ENCODE measurements at places on chromosomes 11 and 22.

GRCh38 chr11:19935507-19935906, 222.9 kb downstream of the NAV2 start:
- no peak for DNase-seq

- no peak for DNase-seq
Observed at GRCh38 chr11:10918275-10918674, 60.4 kb upstream of the ZBED5 start.

DNA sequence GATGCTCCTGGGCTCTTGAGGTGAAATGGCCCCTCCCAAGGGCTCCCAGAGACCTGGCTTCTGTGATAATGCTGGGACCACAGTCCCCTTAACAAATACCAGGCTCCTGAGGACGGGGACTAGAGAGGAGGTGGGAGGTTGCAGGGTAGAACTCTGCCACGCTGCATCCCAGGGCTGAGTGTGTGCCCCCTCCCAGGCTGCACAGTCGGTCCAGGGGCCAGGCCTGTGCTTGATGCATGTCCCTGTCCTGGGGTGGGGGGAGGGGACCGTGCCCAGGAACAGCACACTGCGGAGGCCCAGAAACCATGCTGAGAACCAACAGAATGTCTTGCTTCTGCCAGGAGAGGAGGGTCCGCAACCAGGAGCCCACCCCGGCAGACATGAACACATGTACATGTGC, 9.3 kb downstream of the CSF2RB start:
- no peak for DNase-seq

- no peak for DNase-seq
Observed at GRCh38 chr22:28000361-28000760, 81.3 kb upstream of the PITPNB start.

DNA sequence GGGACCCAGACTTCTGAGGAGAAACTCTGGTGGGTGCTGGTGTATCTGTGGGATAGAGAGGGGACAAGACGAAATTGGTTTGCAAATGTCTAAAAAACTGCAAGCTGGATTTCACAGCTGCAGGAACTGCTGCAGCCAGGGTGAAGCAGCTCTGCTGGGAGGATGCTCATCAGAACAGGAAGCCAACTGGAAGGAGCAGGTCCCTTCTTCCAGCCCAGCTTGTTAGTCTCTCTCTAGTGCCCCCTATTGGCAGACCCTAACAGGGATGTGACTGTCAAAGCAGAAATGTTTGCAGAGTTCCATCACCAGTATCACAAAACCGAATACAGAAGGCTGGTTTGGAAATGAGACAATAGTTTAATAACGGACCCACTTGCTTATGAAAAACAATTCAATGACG, 74.8 kb upstream of the SLC22A12 start:
- DNase-seq: no peak

- DNase-seq: no peak
Observed at GRCh38 chr11:37788141-37788877, 1190.3 kb upstream of the RAG2 start.

- no peak for DNase-seq
Observed at GRCh38 chr11:133222425-133223330, 309.6 kb downstream of the OPCML start.

GRCh38 chr11:3237119-3237518, 4.9 kb upstream of the MRGPRE start:
- DNase-seq: no peak

- DNase-seq: no peak
Observed at GRCh38 chr11:117066959-117067358, 31.3 kb downstream of the SIK3 start.

- no peak for DNase-seq
Observed at GRCh38 chr11:45056529-45056928, 89.9 kb upstream of the PRDM11 start.

DNA sequence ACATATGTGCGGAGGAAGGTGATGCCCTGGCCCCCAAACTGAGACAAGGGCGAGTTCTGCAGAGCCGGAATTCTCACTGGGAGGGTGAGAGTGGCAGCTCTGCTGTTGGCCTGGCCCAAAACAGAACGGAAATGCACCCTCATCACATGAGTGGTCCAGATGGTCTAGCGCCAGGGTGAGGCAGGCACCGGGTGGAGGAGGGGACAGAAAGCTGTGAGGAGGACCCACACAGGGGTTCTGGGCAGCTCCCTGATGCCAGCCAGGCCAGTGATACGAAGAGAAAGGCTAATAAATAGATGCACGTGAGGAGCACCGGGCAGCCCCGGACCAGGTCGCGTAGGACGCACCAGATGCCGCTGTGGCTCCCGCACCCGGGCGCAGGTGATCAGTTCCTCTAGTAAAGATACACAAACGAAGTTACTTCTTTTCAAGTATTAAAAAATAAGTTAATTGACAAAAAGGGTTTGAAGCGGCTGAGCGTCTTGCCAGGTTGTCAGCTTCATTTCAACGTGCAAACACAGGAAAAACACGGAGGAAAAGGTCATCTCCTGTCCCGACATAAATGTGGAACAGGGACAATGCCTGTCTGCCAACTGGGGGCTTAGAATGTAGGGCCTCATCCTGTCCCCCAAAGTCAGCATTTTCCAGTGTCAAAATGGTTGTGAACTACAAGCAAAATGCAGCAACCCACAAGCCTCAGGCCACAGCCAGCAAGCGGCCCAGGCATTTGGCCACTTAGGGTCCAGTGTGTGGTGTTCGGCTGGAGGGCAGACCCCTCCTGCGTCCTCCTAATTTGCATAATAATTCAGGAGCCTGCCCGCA, 15.3 kb upstream of the BID start:
- no peak for DNase-seq

DNA sequence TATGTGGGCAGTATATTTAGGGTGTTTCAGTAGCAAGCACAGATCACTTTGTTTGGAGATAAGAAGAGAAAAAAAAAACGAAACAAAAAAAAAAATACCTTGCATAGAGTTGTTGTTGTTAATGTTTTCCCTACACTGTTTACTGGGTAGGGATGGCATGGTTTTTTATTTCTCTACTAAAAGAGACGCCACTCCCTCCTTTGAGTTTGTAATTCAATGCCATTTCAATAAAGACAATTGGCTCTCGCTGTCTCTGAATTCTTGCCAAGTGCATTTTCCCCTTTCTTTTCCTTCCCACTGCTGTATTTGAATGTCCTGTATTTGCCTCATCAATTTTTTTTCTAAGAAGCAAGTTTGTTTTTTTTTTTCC, 213.9 kb upstream of the UBASH3B start:
- peak; percentile 12 for DNase-seq

GRCh38 chr22:45880091-45880715, 96.8 kb downstream of the WNT7B start:
- no peak for DNase-seq

- DNase-seq: no peak
Observed at GRCh38 chr11:124602193-124602592, 9.0 kb upstream of the PANX3 start.

DNA sequence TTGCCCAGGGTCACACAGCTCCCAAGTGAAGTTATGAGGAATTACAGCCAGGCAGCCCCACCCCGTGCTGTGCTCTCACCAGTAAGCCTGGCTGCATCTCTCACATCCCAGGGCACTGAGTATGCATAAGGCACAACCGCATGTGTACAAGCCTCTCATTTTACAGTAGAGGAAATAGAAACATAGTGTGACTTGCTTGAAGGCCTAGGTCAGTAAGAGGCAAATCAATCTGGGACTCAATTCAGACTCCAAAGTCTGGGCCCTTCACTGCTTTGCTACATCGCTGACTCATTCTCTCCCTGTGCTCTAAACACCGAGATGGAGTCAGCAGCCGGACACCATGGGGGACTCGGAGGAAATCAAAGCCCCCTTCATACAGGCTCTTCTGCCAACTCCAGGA, 7.9 kb downstream of the ABTB2 start:
- no peak for DNase-seq

Data from NCI-H187 treated with DMSO at 0.1 percent for 48 hours (cell line).